Heart right ventricle (tissue), 16 donors: ENCODE measurements at places on chromosomes 11 and 22. TPM values are rescaled to one million over a fixed set of nuclear protein-coding genes. Genes with fewer than 3 reads are reported as not detected.

Gene GAL3ST1
- total RNA-seq = not detected

Gene SGSM1
- 9.0 TPM for total RNA-seq

Gene RFPL1
- not detected for total RNA-seq

Gene CCDC15
- total RNA-seq = 0.13 TPM

Gene MDK
- total RNA-seq = 4.5 TPM

Gene TMEM191B
- total RNA-seq = 0.69 TPM

Gene EIF1AD
- total RNA-seq = 15.1 TPM

Gene ADAMTS8
- total RNA-seq = 0.28 TPM

Gene MFRP
- not detected for total RNA-seq

Gene OR8A1
- total RNA-seq = not detected

Gene PANX3
- not detected for total RNA-seq

Gene MRGPRX4
- not detected for total RNA-seq

Gene SCUBE2
- total RNA-seq = 2.8 TPM

Gene ZDHHC5
- total RNA-seq = 42.7 TPM

Gene NRGN
- total RNA-seq = 3.2 TPM

Gene LRRN4CL
- total RNA-seq = 2.5 TPM

Gene CPT1A
- 28.8 TPM for total RNA-seq

Gene SHISA8
- 0.78 TPM for total RNA-seq

Gene MYOD1
- 0.20 TPM for total RNA-seq

Gene KCNA4
- 7.4 TPM for total RNA-seq
